CD14-positive monocyte (primary cell): ENCODE measurements at places on chromosomes 4 and X. TPM values are rescaled to one million over a fixed set of nuclear protein-coding genes. Genes with fewer than 3 reads are reported as not detected.

The GAB3 gene
- 6.2 TPM for polyA plus RNA-seq

The SLC26A1 gene
- 0.16 TPM for polyA plus RNA-seq

The GATA1 gene
- polyA plus RNA-seq: not detected

The STATH gene
- polyA plus RNA-seq: not detected

The DCAF4L1 gene
- polyA plus RNA-seq: not detected
